ENCODE measurements at places on chromosomes 4 and X.

GRCh38 chr4:21769404-21770147, 179.0 kb downstream of the KCNIP4 start:
- no peaks in the 10 kb centered on the region for H3K27me3 ChIP-seq
- peak; percentile 69 for DNase-seq
- no peaks in the 10 kb centered on the region for H3K4me1 ChIP-seq
- no peaks in the 10 kb centered on the region for H3K36me3 ChIP-seq
- H3K27ac ChIP-seq = no peak overlapping the region

DNA sequence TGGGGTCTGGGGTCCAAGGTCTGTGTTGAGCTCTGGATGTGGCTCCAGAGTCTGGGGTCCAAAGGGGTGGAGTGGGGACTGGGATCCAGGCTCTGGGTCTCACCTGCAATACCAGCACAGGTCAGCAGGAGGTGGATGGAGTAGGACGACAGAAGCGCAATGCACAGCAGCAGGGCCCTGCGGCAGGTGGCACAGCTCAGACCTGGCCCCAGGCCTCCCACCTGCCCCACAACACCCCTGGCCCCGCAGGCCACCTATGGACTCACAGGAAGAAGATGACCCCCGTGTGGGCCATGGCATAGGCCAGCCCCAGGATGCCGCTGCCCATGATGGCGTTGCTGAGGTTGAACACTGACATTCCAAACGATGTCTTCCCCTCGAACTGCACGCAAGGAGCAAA, 3.4 kb downstream of the SLC38A5 start:
- no peaks in the 10 kb centered on the region for H3K36me3 ChIP-seq
- no peaks in the 10 kb centered on the region for H3K27me3 ChIP-seq
- DNase-seq = no peak
- peaks cover 2% of the 10 kb centered on the region for H3K4me1 ChIP-seq
- H3K27ac ChIP-seq = no peak overlapping the region

- H3K36me3 ChIP-seq = no peaks in the 10 kb centered on the region
- DNase-seq = no peak
Measured at GRCh38 chrX:153628129-153628528, 18.9 kb upstream of the DUSP9 start.

- no peak overlapping the region for H3K27ac ChIP-seq
- H3K36me3 ChIP-seq = no peaks in the 10 kb centered on the region
- H3K4me1 ChIP-seq = peaks cover 2% of the 10 kb centered on the region
- no peak for DNase-seq
- no peak overlapping the region for H3K4me3 ChIP-seq
Measured at GRCh38 chr4:183499801-183500200, 5.1 kb upstream of the ING2 start.

- no peaks in the 10 kb centered on the region for H3K36me3 ChIP-seq
- DNase-seq = no peak
- no peak overlapping the region for H3K4me3 ChIP-seq
- H3K27me3 ChIP-seq = peaks cover 2% of the 10 kb centered on the region
Measured at GRCh38 chrX:153657161-153657560, 10.2 kb downstream of the DUSP9 start.

- DNase-seq = peak; percentile 53
- no peak overlapping the region for H3K27ac ChIP-seq
- H3K27me3 ChIP-seq = no peaks in the 10 kb centered on the region
- no peaks in the 10 kb centered on the region for H3K4me1 ChIP-seq
- H3K4me3 ChIP-seq = no peak overlapping the region
Measured at GRCh38 chr4:81084029-81084428, 53.5 kb downstream of the BMP3 start.

DNA sequence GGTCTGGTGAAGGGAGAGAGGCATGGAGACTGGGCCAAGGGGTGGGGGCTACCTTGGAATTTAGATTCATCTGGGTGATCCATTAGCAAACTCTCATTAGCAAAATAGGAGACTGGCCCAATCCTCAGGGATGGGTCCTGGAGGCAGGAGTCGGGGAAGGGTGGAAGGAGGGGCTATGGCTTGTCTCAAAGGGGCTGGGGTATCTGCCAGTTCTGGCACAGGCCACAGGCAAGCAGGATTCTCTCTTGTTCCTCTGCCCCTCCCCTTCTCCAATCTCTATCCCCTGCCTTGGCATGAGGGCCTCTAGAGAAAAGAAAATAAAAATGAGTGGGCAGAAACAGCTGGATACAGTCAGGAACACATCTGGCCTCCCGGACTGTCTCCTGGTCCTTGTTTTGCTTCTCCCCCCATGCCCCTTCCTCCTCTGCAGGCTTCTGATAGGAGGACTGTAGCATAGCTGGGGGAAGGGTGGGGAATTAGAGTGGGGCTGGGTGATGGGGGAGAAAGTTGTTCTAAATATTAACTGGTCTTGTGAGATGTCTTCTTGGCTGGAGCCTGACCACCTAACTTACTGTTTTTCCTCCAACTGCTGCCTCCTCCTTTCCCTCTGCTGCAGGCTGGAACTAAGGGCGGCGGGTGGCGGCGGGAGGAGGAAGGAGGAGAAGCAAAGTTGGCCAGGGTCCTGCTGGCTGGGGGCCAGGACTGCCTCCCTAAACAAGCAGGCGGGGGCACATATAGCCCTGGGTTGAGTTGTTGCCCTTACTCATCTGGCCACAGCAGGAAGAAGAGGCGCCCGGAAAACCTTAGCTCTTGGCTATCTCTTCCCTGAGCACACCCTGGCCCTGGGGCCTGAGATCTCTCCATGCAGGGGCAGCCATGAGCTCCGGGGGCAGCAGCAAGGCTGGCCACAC, 53.3 kb upstream of the LAS1L start:
- no peaks in the 10 kb centered on the region for H3K27me3 ChIP-seq
- H3K36me3 ChIP-seq = no peaks in the 10 kb centered on the region
- no peaks in the 10 kb centered on the region for H3K4me1 ChIP-seq
- DNase-seq = peak; percentile 80
- H3K27ac ChIP-seq = no peak overlapping the region
- H3K4me3 ChIP-seq = no peak overlapping the region

All from fibroblast of lung (primary cell).